ENCODE measurements at places on chromosomes 1 and 21. TPM values are rescaled to one million over a fixed set of nuclear protein-coding genes. Genes with fewer than 3 reads are reported as not detected.

KTI12 gene
- total RNA-seq, result 16.7 TPM

ZNF678 gene
- 25.3 TPM for total RNA-seq

C1orf185 gene
- not detected for total RNA-seq

SMCP gene
- not detected for total RNA-seq

HCRTR1 gene
- total RNA-seq, result not detected

OPTC gene
- 1.1 TPM for total RNA-seq

PKP1 gene
- total RNA-seq, result 0.09 TPM

ITPKB gene
- 4.0 TPM for total RNA-seq

All from H9 (cell line).